ENCODE measurements at places on chromosomes 16 and 17. TPM values are rescaled to one million over a fixed set of nuclear protein-coding genes. Genes with fewer than 3 reads are reported as not detected.

GRCh38 chr17:61410141-61411010, 10.7 kb downstream of the TBX2 start:
- peak; percentile 86 for DNase-seq
- no peaks in the 10 kb centered on the region for H3K36me3 ChIP-seq
- no peak overlapping the region for H3K27ac ChIP-seq
- H3K4me3 ChIP-seq: peak overlapping the region; percentile 73
- peaks cover 42% of the 10 kb centered on the region for H3K27me3 ChIP-seq

DNA sequence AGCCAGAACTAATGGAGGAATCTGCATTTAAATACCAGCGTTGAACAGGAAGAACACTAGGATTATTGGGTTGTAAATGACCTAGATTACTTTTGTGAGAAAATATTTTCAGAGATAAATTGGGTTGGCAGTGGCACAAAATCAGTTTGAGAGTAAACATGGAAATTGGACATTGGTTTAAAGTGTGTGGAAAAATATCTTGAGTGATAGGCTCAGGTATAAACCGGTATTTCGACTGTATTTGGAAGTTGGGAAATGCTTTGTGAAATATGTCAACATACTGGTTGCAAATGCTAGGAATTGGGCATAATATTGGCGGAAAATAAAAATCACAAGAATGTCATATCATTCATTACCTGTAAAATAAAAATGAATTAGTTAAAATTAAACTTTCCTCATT, 15.1 kb downstream of the PRKAR1A start:
- peaks cover 13% of the 10 kb centered on the region for H3K36me3 ChIP-seq
- H3K27ac ChIP-seq: no peak overlapping the region
- H3K4me3 ChIP-seq: no peak overlapping the region
- peaks cover 7% of the 10 kb centered on the region for H3K4me1 ChIP-seq
- no peaks in the 10 kb centered on the region for H3K27me3 ChIP-seq
- DNase-seq: no peak

DNA sequence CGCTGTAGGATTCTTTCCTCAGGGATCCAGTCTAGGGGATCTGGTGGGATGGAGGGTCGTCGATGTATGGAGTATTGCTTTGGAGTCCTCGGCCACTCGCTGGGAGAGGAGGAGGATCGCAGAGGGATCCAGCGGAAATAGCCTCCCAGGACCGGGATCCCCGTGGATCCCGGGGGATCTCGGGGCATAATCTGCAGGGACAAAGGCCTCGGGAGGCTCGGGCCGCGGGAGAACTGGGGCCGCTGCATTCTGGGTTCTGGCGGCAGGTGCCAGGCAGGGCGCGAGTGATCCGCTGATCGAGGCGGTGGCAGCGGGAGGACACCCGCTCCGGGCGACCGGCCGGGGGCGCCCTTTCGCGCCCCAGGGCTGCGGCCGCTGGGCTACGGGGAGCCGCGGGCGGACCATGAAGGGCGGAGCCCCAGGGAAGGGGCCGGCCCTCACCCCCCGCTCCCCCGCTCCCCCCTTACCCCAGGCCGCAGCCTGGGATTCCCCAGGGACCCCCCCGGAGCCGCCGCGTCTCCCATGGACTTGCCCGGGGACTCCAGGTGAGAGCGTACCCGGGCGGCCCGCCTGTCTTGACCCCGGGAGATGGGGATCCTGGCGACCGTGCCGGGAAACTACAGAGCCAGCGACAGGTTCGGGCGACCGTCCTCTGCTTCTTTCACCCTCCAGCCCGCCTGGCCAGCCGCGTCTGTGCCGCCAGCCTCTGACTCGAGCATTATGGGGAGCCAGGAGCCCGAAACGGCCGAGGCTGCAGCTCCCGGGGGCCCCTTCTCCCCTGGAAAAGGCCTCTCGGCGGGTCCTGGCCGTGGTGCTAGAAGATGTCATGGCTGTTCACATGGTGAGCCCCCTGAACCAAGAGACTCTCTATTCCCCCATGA, 604 bp downstream of the PRR14 start:
- no peaks in the 10 kb centered on the region for H3K27me3 ChIP-seq
- H3K27ac ChIP-seq: peak overlapping the region; percentile 100
- peaks cover 16% of the 10 kb centered on the region for H3K36me3 ChIP-seq
- peak overlapping the region; percentile 93 for H3K4me3 ChIP-seq
- DNase-seq: peak; percentile 86
- H3K4me1 ChIP-seq: peaks cover 37% of the 10 kb centered on the region

GRCh38 chr17:46044286-46044928, 45.4 kb downstream of the STH start:
- H3K4me1 ChIP-seq: peaks cover 10% of the 10 kb centered on the region
- DNase-seq: peak; percentile 36
- peak overlapping the region; percentile 83 for H3K27ac ChIP-seq
- H3K27me3 ChIP-seq: no peaks in the 10 kb centered on the region

DNA sequence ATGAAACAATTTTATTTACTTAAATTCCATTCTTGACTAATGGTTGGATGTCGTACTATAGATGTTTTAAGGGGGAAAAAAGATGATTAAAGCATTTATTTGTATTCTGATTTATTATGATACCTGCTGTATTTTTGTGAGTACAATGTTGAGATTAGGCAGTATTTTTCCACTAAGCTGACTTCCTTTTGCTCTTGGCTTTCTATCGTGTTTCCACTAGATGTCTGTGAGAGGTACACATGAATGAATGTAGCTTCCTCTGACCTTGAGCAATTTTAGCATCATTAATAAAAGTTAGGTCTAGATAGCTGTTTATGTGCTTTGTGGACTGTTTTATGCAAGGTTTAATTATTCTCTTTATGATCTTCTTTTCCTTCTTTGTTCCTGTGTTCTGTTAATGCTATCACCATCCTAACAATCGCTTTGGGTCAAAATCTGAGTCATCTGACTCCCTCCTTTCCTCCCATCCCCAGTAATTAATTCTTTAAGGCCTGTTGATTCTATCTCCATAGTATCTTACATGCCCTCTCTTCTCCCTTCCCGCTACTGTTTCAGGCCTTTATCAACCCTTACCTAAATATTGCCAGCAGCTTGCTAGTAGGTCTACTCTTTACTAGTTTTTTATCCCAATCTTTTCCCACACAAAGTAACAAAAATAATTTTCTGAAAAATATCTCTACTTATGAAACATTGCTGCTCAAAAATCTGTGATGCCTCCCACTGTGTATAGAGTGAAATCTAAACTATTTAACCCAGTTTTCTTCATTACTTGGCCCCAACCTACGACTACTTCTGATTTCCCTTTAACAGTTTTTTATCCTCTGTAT, 76.0 kb downstream of the VMP1 start:
- H3K27me3 ChIP-seq: no peaks in the 10 kb centered on the region
- peak overlapping the region; percentile 79 for H3K4me3 ChIP-seq
- DNase-seq: no peak
- peaks cover 86% of the 10 kb centered on the region for H3K4me1 ChIP-seq

- H3K27ac ChIP-seq: no peak overlapping the region
- H3K4me3 ChIP-seq: no peak overlapping the region
- peaks cover 64% of the 10 kb centered on the region for H3K27me3 ChIP-seq
- no peak for DNase-seq
- H3K36me3 ChIP-seq: no peaks in the 10 kb centered on the region
- H3K4me1 ChIP-seq: no peaks in the 10 kb centered on the region
Observed at GRCh38 chr17:79667121-79667715, 56.4 kb upstream of the RBFOX3 start.

GRCh38 chr16:74477226-74477625, 55.9 kb upstream of the CLEC18B start:
- DNase-seq: no peak
- H3K27ac ChIP-seq: no peak overlapping the region
- peaks cover 2% of the 10 kb centered on the region for H3K36me3 ChIP-seq

- H3K4me3 ChIP-seq: no peak overlapping the region
- no peak for DNase-seq
- H3K4me1 ChIP-seq: no peaks in the 10 kb centered on the region
- no peaks in the 10 kb centered on the region for H3K36me3 ChIP-seq
Observed at GRCh38 chr16:51900221-51900780, 646.6 kb downstream of the TOX3 start.

GRCh38 chr16:71590584-71590983, 13.7 kb upstream of the TAT start:
- H3K27ac ChIP-seq: no peak overlapping the region
- H3K36me3 ChIP-seq: no peaks in the 10 kb centered on the region
- H3K4me1 ChIP-seq: no peaks in the 10 kb centered on the region
- no peak overlapping the region for H3K4me3 ChIP-seq
- DNase-seq: no peak

DNA sequence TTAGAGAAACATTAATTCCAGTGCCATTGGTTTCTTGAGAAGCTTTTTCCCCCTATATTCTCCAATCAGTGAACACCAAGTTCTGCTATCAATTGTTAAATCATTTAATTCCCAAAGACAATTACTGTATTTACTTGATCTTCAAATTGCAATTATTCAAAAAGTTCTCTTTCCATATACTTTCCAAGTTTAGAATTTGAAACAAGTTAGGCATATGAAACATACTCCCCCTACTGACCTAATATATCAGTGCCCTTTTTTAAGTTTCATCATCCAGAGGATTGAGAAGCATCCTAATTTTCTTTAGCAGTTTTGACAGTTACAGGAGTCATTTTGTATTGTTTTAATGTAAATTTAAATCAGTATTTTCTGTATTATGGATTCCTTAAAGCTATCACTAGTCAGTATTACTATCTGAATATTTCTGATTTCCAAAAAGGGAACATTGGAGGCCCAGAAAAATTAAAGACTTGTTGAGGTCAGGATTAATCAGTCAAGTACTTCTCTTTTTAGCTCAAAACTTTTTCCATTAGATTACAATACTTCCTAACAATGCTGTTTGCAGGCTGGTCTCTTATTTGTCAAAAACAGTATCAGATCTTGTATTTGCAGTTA, 16.3 kb downstream of the MEIOC start:
- H3K27me3 ChIP-seq: no peaks in the 10 kb centered on the region
- H3K4me3 ChIP-seq: no peak overlapping the region
- DNase-seq: no peak

DNA sequence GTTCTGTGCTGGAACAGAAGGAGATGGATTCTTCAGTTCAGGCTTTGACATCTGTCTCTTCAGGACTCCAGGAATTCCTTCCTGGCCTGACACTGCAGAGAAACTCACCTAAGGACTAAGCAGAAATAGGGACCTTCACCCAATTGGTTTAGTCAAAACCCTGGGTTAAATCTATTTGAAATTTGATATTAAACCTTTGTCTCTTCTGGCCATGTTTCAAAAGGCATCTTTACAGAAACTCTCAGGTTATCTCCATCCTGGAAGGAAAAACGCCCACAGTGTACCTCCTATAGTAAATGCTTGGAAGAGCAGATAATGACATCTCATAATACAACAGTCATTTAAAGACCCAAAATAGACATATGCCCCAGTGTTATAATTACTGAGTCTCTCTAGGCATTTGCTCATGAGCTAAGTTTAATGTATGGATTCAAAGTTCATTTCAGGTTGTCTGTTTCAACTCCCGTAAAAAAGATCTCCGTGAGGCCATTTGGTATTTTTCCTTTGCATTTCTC, 5.6 kb upstream of the HOXB4 start:
- no peak overlapping the region for H3K27ac ChIP-seq
- H3K36me3 ChIP-seq: no peaks in the 10 kb centered on the region
- DNase-seq: no peak
- H3K4me3 ChIP-seq: peak overlapping the region; percentile 98

DNA sequence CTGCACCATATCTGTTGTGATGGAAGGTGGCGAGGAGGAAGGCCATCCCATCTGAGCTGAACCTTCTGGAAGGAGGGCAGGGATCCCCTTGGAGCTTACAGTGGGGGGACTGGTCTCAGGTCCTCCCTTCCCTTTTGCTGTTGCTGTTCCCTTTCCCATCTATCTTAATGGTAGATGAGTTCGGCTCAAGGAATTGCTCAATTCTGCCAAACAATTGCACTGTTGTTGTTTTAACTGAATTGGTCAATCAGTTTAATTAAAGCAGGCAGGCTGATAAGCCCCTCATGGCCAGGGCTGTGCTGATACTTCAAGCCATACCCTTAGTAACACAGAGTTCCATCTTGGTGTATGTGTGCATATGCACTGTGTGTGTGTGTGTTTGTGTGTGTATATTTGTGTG, 220.4 kb upstream of the FOXF1 start:
- no peak overlapping the region for H3K4me3 ChIP-seq
- DNase-seq: no peak
- H3K36me3 ChIP-seq: no peaks in the 10 kb centered on the region
- no peak overlapping the region for H3K27ac ChIP-seq

Gene MRPS34
- total RNA-seq: 86.0 TPM

Gene KCNH6
- not detected for total RNA-seq

All from activated T-cell treated with anti-CD3 and anti-CD28 coated beads, Interleukin-2, amount 50 U/mL, for 72 hours (primary cell).